ENCODE measurements at places on chromosomes 7 and 10.

DNA sequence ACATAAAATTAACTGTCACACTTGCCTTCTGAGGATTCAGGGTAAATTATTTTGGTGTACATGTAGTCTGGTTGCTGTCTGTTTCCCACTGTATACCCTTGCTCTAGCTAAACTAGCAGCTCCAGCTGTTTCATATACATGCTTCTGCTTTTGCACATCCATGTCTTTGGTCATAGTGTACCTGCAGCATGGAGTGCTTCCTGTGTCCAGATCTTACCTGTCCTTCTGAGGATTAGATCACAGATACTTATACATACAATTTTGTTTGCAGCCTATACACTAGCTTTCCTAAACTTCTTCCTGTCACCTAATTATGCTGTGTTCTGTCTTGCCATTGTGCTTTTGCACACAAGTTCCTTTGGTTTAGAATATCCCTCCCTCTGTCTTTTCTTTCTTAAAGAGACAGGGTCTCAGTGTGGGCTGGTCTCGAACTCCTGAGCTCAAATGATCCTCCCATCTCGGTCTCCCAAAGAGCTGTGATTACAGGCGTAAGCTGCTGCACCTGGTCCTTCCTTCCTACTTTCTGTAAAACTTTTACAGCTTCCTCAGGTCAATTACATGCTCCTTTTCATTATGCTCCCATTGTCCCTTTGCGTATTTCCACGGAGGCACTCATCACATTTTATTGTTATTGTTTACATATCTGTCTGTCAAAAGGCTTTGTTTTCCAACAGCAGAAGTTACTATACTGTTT lies 33.8 kb downstream of the TPST1 start:
- H3K4me3 ChIP-seq: no peak overlapping the region
- H3K27me3 ChIP-seq: no peaks in the 10 kb centered on the region
- H3K4me1 ChIP-seq: no peaks in the 10 kb centered on the region
- DNase-seq: no peak

- no peak for DNase-seq
- H3K36me3 ChIP-seq: no peaks in the 10 kb centered on the region
- no peak overlapping the region for H3K4me3 ChIP-seq
- H3K4me1 ChIP-seq: no peaks in the 10 kb centered on the region
- no peaks in the 10 kb centered on the region for H3K27me3 ChIP-seq
These were observed 88.6 kb downstream of the XRCC2 start for GRCh38 chr7:152587366-152587765.

DNA sequence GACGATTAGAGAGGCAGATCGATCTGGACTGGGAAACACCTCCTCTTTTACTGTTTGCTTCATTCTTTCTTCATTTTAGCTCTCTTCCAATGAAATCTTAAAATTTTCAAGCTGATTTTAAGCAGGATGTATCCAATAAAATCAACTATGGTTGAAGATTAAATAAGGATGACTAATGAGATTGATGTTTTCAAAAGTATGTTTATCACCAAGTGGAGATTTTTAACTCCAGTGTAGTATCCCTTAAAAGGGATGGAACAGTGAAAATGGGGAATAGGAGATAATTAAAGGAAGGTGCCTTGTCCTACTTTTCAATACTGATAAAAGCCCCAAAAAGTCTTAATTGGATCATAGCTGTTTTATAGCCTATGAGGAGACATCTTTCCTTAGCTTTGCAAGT lies 11.6 kb upstream of the LIPF start:
- DNase-seq: no peak
- H3K4me3 ChIP-seq: no peak overlapping the region
- no peaks in the 10 kb centered on the region for H3K36me3 ChIP-seq
- no peak overlapping the region for H3K27ac ChIP-seq

DNA sequence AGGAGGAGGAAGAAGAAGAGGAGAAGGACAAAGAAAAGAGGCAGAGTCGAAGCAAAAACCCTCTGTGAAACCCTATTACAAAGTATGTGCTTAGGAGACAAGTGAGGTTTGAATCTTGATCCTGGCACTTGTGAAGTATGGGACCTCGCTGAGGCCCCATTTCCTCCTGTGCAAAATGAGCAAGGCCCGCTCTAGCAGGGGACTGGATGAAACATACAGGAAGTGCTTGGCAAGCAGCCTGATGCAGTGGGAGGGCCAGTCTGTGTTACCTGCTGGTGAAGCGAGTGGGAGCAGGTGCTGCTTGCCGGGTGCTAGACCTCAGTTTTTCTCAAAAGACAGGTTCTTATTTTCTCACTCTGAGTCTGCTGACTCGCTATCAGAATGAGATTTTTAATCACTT lies 150.4 kb downstream of the JCAD start:
- H3K36me3 ChIP-seq: no peaks in the 10 kb centered on the region
- H3K27ac ChIP-seq: peak overlapping the region; percentile 66
- no peak overlapping the region for H3K4me3 ChIP-seq
- DNase-seq: no peak
- no peaks in the 10 kb centered on the region for H3K4me1 ChIP-seq

DNA sequence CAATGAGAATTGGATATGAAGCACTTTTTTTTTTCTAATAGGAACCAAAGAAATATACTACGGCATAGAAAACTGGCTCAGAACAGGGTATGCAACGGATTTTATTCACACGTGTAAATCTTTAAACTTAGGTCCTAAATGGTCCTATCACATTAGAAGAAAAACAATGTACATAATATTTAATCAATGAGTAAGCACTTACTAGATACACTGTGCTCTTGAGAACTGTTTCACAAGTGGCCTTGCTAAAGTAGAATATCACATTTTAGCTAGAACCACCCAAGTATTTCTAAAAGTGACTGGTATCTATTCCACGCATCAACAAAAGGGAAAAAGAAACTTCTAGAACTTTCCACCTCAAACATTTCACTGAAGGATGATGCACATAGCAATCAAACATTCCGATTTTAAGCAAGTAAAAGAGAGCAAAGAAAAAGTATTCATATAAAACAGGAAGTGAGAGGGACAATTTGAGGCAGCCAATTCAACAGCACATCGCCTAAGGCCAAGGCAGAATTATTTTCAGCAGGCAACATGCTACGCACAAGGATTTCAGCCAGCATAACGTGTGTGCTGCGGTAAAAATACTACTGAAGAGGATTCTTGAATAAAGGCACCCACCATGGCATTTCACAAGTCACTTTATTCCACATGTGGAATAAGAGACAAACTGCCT lies 55.8 kb downstream of the PARD3 start:
- H3K27ac ChIP-seq: no peak overlapping the region
- no peak overlapping the region for H3K4me3 ChIP-seq
- H3K4me1 ChIP-seq: no peaks in the 10 kb centered on the region
- peaks cover 6% of the 10 kb centered on the region for H3K27me3 ChIP-seq
- no peaks in the 10 kb centered on the region for H3K36me3 ChIP-seq
- no peak for DNase-seq

DNA sequence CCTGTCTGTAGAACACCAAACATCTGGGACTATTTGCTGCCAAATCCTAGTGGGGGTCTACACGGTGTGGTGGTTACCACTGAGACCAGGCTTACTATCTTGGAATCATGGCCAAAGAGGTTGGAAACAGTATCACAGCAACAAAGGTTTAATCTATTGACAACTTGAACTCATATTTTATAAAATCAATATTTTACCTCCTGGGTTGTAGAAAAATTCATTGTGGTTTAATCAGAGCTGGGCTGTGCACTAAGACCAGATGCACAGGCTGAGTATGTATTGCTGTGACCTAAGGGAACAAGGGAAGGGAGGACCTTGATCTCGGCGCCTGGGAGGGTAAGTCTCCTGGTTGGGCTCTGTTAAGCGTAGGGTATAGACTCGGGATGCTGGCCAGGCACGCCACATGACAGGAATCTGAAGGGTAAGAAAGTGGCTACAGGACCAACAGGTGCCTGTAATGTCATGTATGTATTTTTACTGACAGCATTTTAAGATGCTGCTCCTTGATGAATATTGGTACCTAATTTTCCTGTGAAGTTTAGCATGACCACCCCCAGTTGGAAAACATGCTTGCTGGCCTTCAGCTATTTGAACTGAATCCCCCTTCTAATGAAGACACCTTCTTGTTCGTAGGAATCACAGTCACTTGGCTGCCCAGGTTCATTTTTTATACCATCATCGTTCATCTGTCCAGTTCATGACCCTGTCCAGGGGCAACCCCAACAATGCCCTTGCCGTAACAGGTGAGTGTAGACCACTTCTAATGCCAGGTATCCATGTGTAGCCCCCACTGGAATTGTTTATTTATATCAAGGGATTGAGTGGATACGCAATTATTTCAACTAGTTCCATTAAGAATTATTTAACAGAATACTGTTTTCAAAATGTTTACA lies 79.5 kb downstream of the EZH2 start:
- H3K36me3 ChIP-seq: peaks cover 10% of the 10 kb centered on the region
- no peak overlapping the region for H3K4me3 ChIP-seq
- no peak for DNase-seq
- H3K27ac ChIP-seq: no peak overlapping the region
- H3K27me3 ChIP-seq: no peaks in the 10 kb centered on the region
- H3K4me1 ChIP-seq: no peaks in the 10 kb centered on the region

GRCh38 chr7:35728412-35729060 lies 33.6 kb upstream of the HERPUD2 start:
- peaks cover 72% of the 10 kb centered on the region for H3K4me1 ChIP-seq
- peak overlapping the region; percentile 85 for H3K27ac ChIP-seq
- no peak for DNase-seq
- H3K36me3 ChIP-seq: no peaks in the 10 kb centered on the region
- H3K27me3 ChIP-seq: no peaks in the 10 kb centered on the region

- H3K36me3 ChIP-seq: no peaks in the 10 kb centered on the region
- peaks cover 16% of the 10 kb centered on the region for H3K27me3 ChIP-seq
- H3K27ac ChIP-seq: no peak overlapping the region
- peaks cover 9% of the 10 kb centered on the region for H3K4me1 ChIP-seq
These were observed 324.7 kb upstream of the C7orf33 start for GRCh38 chr7:148265896-148266295.
